Esophagus muscularis mucosa (tissue), 4 donors: ENCODE measurements at places on chromosomes 3 and 15. TPM values are rescaled to one million over a fixed set of nuclear protein-coding genes. Genes with fewer than 3 reads are reported as not detected.

FAM227B gene
- 9.4 TPM for total RNA-seq

DNA sequence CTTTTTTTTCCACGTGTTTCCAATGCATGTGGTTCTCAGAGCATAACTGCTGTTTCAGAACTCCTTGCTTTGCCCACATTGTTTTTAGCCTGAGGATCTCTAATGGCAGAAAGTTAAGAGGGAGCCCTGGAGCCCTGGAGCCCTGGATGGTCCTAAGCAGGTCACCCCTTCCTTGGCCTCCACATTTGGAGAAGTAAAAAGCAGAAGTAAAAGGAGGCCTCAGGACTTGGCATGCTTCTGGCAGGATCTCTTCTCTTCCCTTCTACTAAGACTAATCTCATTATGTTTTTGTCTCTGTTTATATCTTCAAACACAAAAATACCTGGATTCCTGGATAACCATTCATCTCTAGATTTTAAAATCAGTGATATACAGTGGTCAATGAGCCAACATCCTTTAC lies 50.1 kb downstream of the P2RY1 start:
- DNase-seq = no peak

GRCh38 chr15:97168704-97169475 lies 791.6 kb upstream of the ARRDC4 start:
- DNase-seq = no peak

DNA sequence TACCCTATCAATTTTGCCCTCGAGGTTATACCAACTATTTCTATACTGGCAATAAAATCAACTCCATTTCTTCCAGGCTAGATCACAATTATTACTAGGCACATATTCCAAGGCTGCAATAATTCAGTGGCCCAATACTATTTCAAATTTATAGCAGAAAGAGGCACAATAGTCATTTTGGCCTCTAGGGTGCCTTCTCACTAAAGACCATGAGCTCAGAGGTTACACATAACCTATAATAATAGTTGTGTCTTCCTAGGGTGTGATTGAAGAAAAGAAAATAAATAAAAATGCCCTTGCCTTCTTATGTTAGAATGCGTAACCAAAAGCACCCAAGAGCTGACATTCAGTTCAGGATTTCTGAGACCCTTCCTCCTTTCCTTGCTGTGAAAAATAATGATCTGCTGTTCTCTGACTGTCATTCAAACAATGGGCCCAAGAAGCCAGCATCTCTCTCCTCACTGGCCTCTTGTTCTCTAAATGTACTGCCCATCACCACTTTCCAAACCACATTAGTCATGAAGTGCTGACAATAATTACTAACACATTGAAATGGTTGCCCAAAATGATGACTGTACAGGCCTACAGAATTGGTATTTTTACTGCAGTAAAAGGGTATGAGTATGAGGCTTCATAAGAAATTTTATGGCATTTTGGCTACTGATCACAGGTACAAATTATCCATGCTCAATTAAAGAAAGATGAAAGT lies 244.8 kb downstream of the LRRN1 start:
- no peak for DNase-seq

- no peak for DNase-seq
Measured at GRCh38 chr15:66278056-66278455, 15.3 kb upstream of the DIS3L start.

ELL3 gene
- 3.2 TPM for total RNA-seq

TTLL13 gene
- 0.32 TPM for total RNA-seq

DNA sequence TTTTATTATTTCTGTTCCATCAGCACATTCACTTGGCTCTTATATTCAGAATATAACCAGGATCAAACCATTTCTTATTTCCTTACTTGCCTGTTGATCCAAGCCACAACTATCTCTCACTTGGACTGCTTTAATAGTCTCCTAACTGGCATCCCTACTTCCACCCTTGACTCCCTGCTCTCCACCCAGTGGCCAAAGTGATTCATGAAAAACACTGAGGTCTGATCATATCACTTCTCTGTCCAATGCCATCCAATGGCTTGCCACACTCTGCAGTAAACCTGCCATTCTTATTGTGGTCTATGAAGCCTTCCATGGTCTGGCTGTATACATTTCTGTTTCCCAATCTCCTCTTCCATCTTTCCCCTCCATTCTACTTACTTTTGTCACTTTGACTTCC lies 576.1 kb downstream of the PDCD6IP start:
- DNase-seq = no peak

- DNase-seq = no peak
Measured at GRCh38 chr3:71497971-71498444, 85.5 kb downstream of the FOXP1 start.

GRCh38 chr3:97350971-97351370 lies 413.6 kb upstream of the ARL6 start:
- no peak for DNase-seq

AMT gene
- total RNA-seq = 4.1 TPM

HDGFL3 gene
- total RNA-seq = 57.1 TPM

DNA sequence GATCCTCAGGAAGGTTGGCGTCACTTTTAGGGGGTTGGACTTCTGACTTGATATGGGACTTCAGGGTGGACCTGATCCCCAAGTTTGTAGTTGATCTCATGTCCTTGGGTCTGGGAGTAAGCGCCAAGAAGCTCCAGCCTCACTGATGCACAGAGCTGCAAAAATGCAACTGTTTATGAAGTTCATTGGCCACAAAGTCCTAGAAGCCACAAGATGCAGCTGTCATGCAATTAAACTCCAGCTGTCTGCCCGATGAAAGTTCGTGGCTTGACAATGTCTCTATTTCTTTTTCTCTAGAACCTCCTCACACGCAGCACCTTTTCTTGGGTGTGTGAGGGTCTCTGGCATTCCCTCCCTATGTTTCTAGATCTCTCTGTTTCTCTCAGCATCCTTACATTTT lies 9.2 kb upstream of the ACAN start:
- no peak for DNase-seq

DNA sequence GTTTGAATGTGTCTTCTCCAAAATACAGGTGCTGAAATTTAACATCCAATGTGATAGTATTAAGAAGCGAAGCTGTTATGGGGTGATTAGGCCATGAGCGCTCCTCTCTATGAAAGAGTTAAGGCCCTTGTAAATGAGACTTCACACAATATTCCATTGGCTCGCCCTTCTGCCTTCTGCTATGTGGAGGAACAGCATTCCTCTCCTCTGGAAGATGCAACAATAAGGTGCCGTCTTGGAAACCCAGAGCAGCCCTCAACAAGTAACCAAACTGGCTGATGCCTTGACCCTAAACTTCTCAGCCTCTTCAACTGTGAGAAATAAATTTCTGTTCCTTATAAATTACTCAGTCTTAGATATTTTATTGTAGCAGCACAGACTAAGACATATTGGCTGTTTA lies 874.6 kb downstream of the ROBO1 start:
- no peak for DNase-seq

DNA sequence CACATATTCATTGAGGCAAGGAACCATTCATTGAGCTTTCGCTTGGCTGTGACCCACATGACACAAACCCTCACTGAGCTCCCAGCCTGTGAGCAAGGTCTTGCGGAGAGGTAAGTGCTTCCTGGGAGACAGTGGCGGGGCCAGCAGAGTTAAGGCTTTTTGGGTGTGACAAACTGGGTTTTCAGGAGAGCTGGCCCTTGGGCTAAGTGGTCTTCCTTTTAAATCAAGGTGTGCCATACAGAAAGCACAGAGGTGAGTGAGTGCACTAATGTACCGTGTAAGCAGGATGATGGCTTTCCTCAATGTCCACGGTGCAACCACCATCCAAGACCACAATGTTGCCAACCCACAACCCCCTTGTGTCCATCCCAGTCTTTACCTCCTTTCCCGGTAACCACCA lies 28.6 kb downstream of the POMGNT2 start:
- no peak for DNase-seq

DNA sequence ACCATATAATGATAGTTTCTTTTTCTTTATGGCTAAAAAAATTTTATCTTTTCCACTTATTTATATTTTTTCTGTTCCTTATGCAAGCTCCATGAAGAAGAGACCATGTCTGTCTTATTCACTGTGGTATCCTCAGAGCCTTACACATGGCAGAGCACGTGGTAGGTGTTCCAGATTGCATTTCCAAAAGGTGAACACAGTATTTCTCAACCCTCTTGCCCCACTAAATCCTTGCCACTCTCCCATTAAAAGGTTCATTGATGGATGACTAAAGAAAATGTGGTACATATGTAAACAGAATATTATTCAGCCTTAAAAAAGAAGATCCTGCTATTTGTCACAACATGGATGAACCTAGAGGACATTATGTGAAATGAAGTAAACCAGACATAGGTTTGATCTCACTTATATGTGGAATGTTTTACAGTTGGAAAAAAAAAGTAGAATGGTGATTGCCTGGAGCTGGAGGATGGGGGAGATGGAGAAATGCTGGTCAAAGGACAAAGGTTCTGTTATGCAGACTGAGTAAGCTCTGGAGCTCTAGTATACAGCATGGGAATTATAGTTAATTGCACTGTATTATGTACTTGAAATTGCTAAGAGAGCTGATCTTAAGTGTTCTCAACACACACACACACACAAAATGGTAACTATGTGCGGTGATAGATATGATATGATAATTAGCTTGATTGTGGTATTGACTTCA lies 266.7 kb downstream of the CNTN3 start:
- DNase-seq = no peak

DNA sequence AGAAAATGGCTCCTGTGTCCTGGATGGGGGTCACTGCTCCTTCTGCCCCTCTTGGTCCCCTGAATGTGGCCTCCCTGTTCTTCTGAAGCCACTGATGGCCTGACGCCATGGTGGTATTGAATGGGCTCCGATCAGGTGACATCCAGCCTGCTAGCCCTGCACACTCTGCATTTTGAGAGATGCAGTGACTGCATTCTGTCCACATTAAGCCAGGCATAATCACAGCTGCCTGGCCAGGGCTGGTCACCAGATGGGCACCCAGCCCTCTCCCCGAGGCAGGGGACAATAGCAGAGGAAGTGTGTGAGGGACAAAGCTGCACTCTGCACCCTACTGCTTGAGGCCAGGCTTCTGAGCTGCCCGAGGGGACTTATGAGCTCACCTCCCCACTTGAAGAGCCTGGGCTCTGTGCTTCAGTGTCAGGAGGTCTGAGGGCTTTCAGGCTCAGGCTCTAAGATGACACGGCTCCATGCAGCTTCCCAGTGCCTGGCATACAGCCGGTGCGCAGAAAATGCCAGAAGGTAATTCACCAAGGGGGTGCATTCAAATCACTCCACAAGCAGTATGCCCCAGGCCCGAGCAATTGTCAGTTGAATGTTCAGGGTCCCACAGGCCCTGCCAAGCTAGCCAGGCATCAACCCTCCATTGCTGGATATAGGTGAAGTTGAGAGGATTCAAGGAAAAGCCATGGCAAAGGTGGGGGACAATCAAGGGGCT lies 56.8 kb downstream of the WNT7A start:
- DNase-seq = no peak
